ENCODE measurements at places on chromosomes 3 and 15. TPM values are rescaled to one million over a fixed set of nuclear protein-coding genes. Genes with fewer than 3 reads are reported as not detected.

DNA sequence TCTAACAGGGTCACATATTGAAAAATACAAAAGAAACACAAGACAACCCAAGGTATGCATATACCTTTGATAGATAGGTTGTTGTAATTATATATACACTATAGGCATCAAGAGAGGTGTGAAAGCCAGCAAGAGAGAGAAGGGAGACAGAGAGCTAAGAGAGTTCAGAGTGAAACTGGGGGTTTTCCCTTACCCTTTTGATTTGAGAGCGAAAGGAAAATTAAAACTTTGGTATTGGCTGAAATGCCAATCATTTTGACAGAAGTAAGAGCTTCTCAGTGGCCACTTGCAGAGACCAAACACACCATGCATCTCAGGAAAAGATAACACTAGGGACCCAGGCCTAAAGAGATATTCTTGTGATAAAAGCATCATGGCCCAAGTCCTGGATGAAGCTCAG, 183.6 kb downstream of the SHOX2 start:
- DNase-seq = no peak

- no peak for DNase-seq
Measured at GRCh38 chr15:25441111-25441510, 2.3 kb upstream of the UBE3A start.

DNA sequence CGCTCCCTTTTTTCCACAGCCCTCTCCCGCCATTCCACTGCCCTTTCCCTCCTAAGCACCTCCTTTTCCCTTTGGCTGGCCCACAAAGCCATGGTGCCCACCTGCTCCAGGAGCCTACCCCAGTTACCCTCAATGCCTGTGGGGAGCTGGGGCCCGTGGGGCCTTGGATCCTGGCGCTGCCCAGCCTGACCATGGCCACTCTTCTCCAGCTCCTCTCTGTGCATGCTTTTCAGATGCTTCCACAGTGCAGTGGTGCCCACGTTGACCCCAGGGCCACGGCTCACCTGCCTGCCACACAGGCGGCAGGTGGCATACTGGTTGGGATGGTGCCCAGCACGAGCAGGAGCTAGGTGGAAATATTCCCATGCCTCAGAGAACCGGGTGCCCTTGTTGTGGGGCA, 1.5 kb downstream of the ZBED2 start:
- DNase-seq = no peak

The KY gene
- not detected for total RNA-seq

DNA sequence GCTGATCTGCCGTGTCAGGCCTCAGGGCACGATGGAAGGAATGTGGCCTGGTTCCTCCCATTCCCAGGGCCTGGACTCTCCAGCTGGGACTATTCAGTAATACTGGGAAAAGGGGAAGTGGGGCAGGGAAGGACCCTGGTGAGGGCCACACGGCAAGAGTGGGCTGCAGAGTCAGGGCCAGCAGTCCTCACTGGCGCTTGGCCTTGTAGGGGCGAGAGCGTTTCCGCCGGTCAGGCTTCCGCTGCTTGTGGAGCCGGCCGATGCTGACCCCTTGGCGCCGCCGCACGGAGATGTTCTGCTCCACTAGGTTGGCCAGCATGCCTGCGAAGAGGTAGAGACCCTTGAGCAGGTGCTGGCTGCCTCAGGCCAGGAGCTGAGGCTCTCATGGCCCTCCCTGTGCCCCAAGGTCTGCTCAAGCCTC, 42.8 kb downstream of the SEMA3G start:
- DNase-seq = no peak

DNA sequence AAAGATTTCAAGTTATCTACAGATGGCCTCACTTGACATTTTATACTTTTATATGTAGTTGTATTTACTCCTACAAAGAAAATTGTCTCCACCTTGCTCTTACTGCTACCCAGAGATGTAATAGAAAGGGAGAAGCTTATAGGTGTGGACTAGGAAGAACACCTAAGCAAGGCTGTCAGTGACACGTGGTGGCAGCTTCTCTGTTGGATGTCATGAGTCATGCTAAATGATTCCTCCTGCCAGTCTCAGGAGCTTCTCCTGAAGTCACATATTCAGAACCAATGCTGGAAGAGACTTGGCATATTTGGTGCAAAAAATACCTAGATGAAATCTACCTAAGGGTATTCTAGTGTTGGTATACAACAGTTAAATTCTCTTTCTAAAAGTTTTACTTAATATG, 184.7 kb downstream of the LRRC3B start:
- no peak for DNase-seq

The MUC20 gene
- total RNA-seq = not detected

The BTLA gene
- 0.10 TPM for total RNA-seq

The CPNE9 gene
- total RNA-seq = not detected

DNA sequence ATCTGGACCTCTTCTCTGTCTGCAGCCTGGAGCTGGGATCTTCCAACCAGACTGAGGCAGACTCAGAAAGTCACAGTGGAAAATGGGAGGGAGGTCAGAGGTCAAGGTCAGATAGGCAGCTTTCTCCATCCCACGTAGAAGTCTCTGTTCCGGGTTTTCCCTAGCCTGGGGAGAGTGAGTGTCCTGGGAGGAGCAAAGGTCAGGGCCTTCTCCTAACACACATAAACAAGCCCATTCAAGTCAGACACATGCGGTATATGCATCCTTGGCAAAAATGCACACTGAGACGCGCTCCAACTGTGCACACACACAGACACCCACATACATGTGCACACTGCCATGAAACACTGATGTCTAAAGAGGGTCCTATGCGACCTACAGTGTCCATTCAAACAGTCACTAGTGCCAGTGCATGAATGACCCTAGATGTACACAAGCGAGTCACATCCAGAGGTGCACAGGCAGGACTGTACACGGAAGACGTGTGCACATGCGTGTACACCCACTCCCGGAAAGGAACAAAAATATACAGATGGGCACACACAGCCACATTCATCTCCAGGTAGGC, 681 bp downstream of the TWF2 start:
- DNase-seq = no peak

Measured in RPMI7951 (cell line).